ENCODE measurements at places on chromosomes 7 and 10. TPM values are rescaled to one million over a fixed set of nuclear protein-coding genes. Genes with fewer than 3 reads are reported as not detected.

- DNase-seq: no peak
Observed at GRCh38 chr10:98106531-98106930, 27.9 kb upstream of the R3HCC1L start.

DNA sequence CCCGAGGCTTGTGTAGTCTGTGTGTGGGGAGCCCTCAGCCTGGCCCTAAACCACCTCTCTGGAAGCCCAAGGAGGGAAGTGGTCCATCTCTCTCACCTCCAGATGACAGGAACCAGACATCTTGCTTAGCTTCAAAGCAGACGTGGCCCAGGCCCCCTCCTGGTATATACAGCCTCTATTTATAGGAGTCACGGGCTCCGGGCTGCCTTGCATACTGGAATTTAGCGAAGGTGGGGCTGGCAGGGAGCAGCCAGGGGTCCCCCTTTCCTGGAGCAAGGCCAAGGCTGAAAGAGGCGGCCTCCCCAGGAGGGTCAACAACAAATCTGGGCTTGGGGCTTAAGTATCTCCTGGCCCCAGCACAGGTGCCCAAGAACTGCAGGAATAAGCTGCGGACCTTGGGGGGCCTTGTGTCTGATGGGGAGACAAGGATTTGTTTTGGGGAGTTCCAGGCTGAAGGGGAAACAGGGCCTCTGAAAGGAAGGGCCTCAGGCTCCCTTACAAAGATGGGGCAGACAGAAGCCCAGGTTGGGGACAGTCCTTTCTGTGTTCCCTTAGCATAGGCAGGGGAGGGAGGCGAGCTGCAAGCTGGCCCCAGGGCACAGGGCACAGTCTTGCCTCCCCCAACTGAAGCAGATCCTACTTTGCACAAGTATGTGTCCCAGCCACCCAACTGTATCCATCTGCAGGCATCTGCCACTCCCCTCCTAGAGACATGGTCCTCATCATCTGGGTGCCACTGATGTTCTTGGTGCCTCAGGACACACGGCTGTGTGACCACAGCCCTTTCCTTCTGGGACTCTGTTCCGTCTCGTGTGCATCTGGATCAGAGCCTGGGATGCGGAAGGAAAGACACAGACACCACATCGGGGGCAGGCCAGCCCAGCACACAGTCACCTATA lies 11.9 kb downstream of the ZCCHC24 start:
- no peak for DNase-seq

DNA sequence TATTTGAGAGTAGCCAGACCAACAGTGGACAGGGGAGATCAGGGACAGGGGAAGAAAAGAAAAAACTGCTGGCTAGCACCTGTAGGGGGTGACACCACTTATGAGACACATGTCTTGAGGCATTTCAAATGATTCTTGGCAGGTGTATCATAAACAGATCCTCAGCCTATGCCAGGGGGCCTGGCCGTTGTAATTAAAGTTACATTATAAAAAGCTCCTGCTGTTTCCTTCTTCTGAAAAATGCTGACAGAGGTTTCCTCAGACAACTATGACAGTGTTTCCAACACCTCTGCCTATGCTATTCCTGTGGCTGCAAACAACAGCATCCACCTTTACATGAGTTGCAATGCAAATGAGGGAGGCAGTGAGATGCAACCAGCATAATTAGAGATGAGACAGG lies 281.0 kb upstream of the PTER start:
- DNase-seq: no peak

The RBM20 gene
- 2.0 TPM for total RNA-seq

DNA sequence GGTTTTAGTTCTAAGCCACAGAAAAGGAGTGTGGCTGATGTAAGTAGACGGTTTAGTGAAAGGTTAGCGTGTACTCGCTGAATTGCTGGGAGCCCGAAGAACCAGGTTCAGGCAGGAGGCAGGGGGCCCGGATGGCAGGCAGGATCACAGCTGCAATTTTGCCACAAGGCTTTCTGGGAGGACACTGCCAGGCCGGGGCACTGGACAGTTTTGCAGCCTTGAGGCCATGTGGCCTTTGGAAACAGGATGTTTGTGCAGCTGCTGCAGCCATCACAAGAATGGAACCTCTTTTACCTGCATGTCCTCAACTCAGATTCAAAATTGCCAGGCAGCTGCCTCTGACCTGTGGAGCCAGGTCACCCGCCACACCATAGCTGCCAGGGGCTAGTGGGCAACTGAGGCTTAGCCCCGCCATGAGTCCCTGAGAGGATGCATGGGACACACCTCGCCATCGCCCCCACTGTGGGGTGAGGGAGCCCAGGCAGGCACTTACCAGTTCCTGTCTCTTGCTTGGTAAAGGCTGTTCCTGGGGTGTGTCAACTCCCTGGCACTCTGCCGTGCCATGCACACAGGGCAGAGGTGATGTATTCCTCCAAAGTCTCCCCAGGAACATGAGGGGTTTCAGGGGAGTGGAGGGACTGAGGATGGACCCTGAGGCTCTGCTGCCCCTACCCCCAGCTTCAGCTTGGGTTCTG lies 188.6 kb downstream of the RPS24 start:
- DNase-seq: no peak

GRCh38 chr7:42233171-42233570 lies 3.8 kb downstream of the GLI3 start:
- no peak for DNase-seq

- DNase-seq: no peak
Observed at GRCh38 chr7:156792611-156793010, 100.4 kb downstream of the LMBR1 start.

The LRRC4 gene
- not detected for total RNA-seq

DNA sequence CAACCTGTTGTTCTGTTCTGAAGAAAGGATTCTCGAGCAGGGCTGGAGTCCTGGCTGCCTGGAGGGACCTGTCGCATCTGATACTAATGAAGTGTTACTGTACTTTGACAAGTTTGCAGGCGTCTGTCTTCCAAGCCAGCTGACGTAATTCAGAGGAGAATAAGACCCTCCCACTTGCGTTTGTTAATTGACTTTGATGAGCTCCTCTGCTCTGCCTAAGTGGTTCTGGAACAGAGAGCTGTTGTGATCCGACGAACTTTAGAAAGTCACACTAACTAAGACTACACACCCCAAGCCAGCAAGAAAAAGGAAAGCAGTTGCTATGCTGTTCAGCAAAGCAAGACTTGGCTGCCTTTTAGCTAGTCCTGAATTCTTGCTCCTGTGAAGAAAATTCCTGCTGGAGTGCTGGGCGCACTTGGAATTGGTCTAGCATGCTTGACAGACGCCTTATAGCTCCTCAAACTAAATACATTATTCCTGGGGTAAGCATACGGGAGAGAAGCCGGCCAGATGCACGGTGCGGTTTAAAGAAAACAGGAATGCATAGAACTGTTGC lies 200.3 kb downstream of the CACNB2 start:
- no peak for DNase-seq

DNA sequence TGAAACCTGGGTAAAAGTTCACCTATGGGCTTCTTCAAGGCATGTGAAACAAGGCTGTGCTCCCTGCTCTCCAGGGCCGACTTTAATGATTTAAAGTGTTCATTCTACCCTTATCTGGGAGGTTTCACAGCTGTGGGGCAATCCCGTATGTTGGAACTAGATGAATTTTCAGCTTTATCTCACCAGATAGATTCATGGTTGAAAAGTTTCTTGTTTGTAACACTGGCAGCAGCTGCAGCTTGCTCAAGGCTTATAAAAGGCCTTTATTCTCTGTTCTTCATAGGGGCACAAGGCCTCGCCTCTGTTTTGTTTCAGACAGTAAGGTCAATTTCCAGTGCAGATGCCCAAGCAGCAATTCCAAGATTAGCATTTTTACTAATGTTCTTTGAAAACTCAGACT lies 70.4 kb upstream of the DNAJB12 start:
- no peak for DNase-seq

DNA sequence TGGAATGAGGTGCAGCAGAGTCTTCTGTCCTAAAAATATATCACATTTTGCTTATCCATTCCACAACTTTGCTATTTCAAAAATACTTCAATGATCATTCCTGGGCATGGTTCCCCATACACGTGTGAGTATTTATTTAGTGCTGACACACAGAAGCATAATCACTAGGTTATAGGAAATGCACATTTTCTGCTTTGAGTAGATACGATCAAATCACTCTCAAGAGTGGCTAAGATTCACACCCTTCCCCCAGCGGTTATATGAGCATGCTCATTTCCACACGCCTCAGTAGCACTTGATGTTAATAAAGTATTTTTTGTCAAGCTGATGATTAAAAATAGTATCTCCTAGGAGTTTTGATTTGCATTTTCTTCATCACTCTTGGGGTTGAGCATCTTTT lies 93.5 kb upstream of the LRRC4 start:
- no peak for DNase-seq

DNA sequence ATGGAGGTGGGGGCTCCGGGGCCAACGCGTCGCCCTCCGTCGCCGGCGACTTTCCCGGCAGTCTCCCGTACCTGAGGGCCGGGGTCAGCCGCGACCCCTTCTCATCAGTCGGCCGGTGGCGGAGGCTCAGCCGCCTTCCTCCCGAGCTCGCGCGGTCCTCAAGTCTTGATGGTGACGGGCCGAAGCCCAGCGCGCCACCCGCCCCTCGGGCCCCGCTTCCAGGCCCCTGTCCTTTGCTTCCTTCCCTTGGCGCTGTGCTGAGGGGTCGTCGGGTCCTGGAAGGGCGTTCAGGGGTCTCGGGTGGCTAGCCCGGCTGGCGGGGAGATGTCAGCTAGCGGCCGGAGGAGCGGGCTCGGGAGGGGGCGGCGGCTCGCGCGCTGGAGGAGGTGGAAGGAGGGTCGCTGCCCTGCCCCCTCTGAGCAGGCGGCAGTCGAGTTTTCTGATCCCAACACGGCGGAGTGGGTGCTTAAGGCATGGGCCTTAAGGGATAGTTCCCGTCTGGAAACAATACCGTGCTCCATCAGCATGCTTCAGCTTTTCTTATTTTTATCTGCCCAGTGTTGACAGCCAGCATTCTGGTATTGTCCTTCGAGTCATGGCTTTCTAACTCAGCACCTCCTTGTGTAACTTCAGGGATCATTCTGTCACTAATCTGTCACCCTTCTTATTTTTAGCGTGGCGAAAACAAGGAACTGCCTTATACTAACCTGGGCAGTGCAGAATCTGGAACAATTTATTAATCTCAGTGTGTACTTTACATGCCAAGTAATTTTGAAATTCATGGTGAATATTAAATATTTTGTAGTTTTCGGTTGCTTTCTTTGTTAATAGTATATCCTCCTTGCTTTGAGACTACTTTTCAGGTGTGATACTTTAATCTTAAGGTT lies 748 bp downstream of the PHTF2 start:
- peak; percentile 6 for DNase-seq

The PLOD3 gene
- 83.7 TPM for total RNA-seq

The ZNF365 gene
- total RNA-seq: 1.8 TPM

The NAT16 gene
- 2.0 TPM for total RNA-seq

GRCh38 chr7:65268782-65269149 lies 104.9 kb upstream of the ZNF92 start:
- DNase-seq: no peak

GRCh38 chr10:32788359-32788758 lies 169.7 kb downstream of the ITGB1 start:
- no peak for DNase-seq

GRCh38 chr10:133529576-133529946 lies 2.4 kb downstream of the CYP2E1 start:
- no peak for DNase-seq

DNA sequence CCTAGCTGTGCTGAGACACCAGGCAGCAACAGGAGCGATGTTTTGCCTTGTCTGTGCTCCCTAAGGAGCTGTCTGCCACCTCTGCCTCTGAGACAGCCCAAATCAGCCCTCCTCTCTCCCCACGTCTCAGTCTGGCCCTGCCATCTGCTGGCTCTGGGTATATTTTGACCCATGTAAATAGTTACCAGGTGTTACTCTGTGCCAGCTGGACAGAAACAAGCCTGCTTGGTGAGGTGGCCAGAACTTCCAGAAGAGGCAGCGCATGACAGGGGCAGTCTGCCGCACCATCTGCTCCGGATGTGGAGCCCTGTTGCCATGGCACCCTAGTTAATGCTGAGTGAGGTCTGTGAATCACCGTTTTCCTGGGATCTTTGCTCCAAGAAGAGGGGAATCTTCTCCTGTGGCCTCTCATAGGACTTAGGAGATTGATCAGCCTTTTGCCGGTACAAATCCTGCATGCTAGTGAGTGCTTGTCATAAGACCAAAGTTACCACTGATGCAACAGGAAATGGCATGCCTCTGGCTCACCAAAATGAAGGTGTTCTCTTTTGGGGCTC lies 31.8 kb downstream of the GSTO2 start:
- DNase-seq: no peak

GRCh38 chr10:20999699-21000098 lies 102.6 kb upstream of the NEBL start:
- DNase-seq: no peak

The HTR5A gene
- not detected for total RNA-seq

- DNase-seq: no peak
Observed at GRCh38 chr7:2689951-2690705, 2.1 kb downstream of the AMZ1 start.

DNA sequence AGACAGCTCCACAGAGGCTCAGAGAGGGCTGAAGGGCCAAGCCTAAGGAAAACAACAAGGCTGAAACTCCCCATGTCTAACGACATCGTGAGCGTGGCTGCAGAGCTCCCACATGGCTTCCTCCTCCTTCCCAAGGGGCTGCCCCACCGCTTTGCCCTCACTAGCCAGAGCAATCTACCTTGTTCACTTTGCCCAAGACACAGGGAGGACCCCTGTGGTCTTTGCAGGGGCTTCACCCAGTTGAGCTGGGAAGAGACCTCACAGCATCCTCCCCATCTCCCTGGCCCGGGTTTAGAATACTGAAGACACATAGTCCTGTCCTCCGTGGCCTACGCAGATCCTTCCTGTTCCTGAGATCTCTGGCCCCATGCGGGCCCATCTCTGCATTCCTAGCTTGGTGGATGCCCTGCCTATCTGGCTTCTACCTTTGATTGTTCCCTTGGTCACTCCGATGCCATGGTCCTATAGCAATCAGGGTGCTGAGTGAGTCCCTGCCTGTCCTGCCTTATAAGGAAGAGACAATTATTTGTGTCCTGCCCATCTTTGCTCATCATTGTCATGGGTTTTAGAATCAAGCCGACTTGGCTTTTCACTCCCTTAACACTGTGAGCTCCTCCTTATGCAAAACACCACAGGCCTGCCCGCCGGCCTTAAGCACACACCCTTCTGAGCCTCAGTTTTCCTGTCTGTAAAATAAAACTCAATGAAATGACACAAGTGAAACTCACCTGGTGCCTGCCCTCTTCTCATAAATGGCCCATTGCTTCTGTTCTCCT lies 73.2 kb downstream of the PARP12 start:
- DNase-seq: no peak

DNA sequence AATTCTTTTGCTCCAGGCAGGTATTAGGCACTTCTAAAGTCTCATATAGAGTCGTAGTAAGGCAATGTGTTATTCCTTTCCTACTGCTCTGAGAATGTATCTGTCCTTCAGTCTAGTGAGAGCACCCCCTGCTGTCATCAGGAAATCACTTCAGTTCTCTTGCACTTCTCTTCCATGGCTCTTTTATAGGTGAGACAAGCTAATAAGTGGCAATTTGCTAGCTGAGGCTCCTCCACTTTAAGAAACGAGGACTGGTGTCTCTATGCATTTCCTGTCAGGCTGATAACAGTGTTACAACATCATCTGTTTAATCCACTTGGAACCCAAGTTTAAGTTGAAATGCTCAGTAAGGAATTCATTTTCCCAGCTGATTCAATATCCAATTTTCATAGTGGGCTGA lies 350.6 kb downstream of the TFEC start:
- DNase-seq: peak; percentile 38
